ENCODE measurements at places on chromosomes 6 and 20.
A peak's percentile ranks its signal among the peaks of the same experiment; 100 is the strongest.

DNA sequence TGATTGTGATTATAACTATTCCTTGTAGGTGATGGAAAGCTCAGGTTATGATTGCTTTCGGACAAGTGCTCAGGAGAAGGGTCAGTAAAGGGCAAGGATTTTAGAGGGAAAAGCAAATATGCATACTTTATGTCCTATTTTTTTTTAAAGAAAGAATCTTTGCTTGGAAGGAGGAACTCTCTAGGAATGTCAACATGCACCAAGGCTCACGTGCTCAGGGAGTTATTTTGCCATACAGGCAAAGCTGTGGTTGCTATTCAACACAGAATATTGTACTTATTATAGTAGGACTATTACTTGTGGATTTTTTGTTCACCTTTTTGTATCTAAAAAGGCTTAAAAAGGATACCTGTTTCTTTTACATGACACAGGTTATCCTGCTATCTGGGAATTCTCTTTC, 3.0 kb upstream of the TSPYL1 start:
- DNase-seq: no peak

GRCh38 chr6:101403216-101403945, 9.9 kb downstream of the GRIK2 start:
- no peak for DNase-seq

- no peak for DNase-seq
Measured at GRCh38 chr6:128807577-128807976, 75.4 kb upstream of the LAMA2 start.

DNA sequence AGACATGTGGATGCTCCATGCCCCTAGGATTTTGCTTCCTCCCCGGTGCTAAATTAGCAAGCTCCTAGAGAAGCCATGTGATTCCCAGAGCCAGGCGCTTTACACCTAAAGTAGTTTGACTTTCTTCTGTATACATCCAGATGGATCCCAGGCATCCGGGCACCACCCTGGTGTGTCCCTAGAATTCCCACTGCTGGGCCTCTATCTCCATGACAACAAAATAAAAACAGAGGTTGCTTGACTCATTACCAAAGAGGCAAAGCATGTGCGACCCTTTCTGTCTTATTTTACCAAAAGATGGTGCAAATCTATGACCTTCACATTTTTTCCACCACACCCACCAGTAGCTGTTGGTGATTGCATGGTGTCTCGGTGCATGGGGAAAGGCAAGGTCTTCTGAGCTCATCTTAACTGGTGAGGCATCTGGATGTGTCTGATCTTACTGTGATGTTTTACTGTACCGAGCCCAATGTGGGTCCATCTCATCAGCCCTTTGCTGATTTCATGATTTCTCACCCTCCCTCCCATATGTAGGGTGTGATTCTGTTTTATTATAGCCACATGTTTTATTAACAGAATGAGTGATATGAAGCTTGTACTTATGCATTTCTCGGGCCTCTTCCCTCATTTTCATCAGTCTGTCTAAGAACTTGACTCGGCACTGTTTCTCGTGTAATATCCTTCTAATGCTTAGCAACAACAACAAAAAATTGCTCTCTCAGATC, 27.4 kb upstream of the VAPB start:
- no peak for DNase-seq

GRCh38 chr6:120355822-120356221, 978.5 kb downstream of the TBC1D32 start:
- DNase-seq: no peak

GRCh38 chr6:157912326-157912725, 69.3 kb upstream of the SYNJ2 start:
- no peak for DNase-seq

DNA sequence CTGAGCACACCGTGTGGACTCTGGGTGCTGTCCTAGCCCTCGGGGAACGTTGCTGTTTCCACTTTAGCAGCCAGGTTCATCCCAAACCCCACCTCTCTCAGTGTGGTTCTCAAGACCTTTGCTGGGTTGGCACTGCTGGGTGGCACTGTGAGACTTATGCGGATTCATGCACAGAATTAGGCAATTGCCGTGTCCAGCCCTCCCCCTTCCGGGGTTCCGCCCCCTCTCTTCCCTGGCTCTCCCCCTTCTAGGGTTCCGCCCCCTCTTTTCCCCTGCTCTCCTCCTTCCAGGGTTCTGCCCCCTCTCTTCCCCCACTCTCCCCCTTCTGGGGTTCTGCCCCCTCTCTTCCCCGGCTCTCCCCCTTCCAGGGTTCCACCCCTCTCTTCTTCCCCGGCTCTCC, 39.8 kb upstream of the SLCO4A1 start:
- DNase-seq: peak; percentile 32

DNA sequence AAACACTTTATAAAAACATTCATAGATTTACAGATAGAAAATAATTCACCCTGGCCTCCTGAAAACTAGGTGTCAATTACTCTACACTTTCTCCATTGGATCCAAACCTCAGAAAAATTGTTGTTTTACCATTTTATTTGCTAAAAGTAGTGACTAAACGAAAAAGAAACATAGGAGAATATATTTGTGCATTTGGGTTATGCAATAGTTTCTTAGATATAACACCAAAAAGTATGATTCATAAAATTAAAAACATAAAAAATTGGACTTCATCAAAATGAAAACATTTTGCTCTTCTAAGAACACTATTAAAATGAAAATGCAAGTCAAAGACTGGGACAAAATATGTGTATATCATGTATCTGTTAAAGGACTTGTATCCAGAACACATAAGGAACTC, 671.3 kb downstream of the MAFB start:
- DNase-seq: no peak

GRCh38 chr6:11475016-11475415, 62.5 kb upstream of the TMEM170B start:
- DNase-seq: no peak

- DNase-seq: no peak
Measured at GRCh38 chr20:23115822-23116221, 29.7 kb upstream of the CD93 start.

DNA sequence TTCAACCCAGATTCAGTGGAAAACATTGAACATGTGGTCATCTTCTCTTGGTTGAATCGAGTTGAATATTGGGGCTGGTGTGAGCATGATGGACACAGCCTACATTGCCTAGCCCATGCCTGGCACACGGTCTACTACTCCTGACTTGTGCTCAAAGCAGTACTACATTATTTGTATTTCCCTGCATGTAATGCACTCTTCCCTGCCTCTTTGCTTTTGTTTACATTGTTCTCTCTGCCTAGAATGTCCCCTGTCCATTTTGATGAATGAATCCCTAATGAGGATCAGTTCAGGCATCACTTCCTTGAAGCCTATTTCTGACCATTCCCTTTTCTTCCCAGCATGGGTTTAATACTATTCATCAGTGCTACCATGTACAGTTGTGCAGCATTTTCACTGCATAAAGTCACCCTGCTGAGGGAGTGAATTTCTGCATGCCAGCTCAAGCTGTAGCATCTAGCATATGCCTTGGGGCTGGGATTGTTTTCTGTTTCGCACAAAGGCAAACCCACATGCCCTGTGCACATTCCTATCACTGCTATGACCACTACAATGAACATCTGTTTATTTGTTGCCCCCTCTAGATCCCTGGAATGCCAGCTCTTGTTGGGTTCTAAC, 75.3 kb upstream of the CCN6 start:
- no peak for DNase-seq

DNA sequence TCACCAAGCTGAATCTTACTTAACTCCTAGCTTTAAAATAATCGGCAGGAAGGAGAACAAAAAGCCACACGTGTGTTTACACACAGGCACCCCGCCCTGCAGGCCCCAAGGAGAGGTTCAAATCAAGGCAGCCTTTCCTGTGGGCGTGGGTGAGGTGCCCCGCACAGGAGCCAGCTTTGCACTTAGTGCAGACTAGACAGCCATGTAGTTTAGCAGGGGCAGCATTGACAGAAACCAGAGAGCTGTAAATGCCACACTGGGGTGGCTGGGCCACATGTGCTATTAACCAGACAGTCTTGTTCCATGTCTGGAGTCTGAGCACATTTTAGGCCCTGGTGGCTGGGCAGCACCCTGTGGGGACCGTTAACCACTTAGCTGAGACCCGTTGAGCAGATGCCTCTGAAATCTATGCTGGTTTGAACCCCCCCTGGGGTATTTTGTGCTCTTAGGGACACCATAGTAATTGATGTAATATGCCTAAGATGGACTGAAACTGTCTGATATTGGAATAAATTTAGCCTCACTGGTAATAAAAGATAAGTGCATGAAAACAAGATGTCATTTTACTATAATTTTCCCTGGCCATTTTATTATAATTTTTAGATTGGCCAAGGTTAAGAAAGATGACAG, 106.4 kb upstream of the KCNG1 start:
- DNase-seq: no peak

Data from T-helper 2 cell treated with Interferon-gamma antibody and Interleukin-4, amounts not matched to agents 5 μg/mL and 100 μg/mL, for 36 hours (primary cell).